OCI-LY7 (cell line): ENCODE measurements at places on chromosomes 7 and 10. TPM values are rescaled to one million over a fixed set of nuclear protein-coding genes. Genes with fewer than 3 reads are reported as not detected.

GRCh38 chr7:75945297-75946168, 30.6 kb downstream of the POR start:
- DNase-seq: no peak

DNA sequence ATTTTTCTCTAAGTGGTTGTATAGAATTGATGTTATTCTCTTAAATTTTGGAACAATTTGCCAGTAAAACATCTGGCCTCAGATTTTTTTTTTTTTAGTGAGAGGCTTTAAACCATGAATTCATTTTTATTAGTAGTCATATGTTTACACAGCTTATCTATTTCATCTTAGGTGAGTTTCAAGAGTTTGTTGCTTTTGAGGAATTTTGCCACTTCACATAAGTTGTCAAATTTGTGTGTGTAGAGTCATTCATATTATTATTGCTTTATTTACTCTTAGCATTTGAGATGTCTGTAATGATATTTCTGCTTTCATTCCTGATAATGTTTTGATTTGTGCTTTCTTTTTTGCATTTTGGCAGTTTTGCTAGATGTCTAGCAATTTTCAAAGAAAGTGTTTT, 132.1 kb downstream of the CCSER2 start:
- DNase-seq: no peak

The NSMCE4A gene
- total RNA-seq: 69.5 and 77.7 TPM in 2 replicates

GRCh38 chr10:79452174-79452611, 6.8 kb upstream of the ZCCHC24 start:
- no peak for DNase-seq

The ADGRA1 gene
- not detected in 2 replicates for total RNA-seq

The SFRP4 gene
- total RNA-seq: not detected in 2 replicates

- DNase-seq: peak; percentile 16
Measured at GRCh38 chr7:135845415-135846075, 96.9 kb upstream of the FAM180A start.

GRCh38 chr7:112908086-112908485, 117.9 kb upstream of the TMEM168 start:
- DNase-seq: no peak

DNA sequence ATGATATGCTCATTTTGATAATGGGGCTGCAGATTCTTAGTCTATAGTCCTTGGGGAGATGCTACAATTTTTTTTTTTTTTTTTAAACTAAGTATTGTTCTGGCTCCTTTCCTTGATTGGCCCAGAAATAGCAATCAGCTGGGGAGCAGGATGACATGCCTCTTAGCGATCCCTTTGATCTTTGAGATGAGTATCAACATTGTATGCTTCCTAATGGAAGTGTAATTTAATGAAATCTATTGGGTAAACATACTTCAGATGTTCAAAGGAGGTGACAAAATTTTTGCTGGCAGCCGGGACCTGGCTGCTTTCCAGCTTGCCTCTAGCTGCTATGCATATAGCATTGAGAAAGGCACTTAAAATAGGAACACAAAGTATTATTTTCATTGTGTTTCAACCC, 43.5 kb downstream of the VTI1A start:
- DNase-seq: no peak

The GNG11 gene
- 1.2 TPM in 2 replicates for total RNA-seq

- no peak for DNase-seq
Measured at GRCh38 chr7:84182301-84182700, 12.3 kb downstream of the SEMA3A start.

The AGBL3 gene
- total RNA-seq: 4.9 and 7.1 TPM in 2 replicates

DNA sequence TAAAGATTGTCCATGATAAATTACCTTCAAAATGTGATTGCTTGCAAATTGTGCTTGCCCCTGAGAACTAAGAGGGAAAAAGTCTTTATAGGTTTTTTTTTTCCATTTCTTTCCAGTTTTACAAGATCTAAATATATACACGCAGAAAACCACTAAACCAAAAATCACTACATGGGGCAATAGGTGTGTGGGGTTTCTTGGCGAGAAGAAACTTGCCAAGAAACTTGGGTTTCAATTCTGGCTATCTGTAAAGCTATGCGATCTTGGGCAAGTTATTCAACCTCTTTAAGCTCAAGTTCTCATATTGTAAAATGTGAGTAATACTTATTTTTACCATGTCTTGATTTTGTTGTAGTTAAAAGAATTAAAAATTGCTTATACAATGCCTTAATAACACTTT, 17.0 kb downstream of the CUBN start:
- DNase-seq: no peak

DNA sequence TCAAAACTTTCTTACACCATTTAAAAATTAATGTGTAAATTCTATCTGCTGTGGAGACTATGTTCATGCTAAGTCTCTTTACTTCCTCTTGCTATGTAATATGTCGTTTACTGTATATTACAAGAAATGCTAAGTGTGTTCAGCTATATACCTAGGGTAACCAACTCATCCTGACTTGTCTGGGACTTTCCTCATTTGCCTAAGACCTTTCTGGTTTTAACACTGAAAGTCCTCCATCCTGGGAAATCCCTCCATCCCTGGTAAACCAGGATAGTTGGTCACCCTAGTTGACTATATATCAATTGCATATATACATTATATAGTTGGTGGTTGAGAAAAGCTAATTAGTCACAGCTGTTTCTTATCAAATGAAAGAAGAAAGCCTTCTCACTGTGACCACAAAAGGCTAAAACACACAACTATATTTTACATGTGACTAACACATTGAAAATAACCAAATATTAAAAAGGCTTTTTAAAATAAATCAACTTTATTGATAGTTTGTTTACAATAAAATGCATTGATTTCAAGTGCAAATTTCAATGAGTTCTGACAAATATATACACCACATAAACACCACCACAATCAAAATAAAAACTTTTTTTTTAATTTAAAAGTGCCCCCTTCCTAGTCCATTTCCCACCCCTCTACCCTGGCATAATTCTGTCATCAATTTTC, 167.7 kb upstream of the INHBA start:
- no peak for DNase-seq

DNA sequence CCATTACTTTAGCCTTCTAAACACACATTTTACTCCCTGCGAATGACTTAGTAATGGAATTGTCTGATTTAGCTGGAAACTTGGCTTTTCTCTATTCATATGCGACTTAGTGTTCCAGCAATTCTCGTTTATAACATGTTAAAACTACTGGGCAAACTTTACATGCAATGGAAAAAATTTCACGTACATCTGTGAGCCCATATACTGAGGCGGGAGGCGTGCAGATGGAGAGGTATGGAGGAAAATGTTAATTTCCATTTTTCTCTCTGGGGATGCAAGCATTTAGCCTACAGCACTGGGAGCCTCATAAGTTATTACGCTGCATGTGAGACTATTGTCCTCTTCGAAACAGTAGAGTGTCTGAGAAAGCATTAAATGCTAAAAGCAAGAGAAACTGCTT, 591.5 kb upstream of the ANKRD30A start:
- DNase-seq: no peak
